ENCODE measurements at places on chromosomes 13 and 19.

- no peak for DNase-seq
These were observed 41.6 kb downstream of the NDFIP2 start for GRCh38 chr13:79522583-79522982.

GRCh38 chr19:4081441-4082129 is 14.9 kb upstream of the ZBTB7A start:
- no peak for DNase-seq

DNA sequence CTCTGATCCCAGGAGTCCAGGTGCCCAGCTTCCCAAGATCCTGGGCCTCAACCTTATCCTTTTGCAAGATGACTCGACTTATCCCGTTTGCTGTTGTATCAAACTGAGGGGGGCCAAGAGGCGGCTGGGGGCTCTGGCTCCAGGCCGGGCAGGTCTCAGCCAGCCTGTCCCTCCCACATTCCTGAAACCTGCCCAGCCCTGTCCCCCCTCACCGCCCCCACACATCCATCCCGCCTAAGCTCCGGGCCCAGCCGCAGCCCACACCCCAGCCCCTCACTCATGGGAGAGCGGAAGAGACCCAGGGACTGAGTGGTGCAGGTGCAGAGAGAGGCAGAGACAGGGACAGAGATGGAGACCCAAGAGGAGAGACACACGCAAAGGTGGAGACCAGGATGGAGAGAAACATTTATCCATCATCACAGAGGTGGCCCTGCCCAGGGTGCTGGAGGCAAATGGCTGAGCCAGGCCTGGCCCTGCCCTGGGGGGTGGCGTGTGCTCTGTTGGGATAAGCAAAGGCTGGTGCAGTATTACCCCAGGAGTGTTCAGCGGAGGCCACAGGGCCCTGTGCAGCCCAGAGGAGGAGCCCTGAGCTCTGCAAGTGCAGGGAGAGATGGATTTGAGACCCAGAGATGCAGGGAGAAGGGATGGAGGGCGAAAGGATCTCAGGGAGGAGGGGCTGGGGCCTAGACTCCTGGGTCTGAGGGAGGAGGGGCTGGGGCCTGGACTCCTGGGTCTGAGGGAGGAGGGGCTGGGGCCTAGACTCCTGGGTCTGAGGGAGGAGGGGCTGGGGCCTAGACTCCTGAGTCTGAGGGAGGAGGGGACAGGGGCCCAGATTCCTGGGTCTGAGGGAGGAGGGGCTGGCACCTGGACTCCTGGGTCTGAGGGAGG is 1.6 kb downstream of the BCAM start:
- DNase-seq = no peak

GRCh38 chr13:76950101-76950500 is 1.8 kb downstream of the ACOD1 start:
- no peak for DNase-seq

GRCh38 chr13:71055644-71056043 is 811.4 kb downstream of the DACH1 start:
- DNase-seq = no peak

Data from DMS79 (cell line).